ENCODE measurements at places on chromosomes 4 and X.
A peak's percentile ranks its signal among the peaks of the same experiment; 100 is the strongest.

DNA sequence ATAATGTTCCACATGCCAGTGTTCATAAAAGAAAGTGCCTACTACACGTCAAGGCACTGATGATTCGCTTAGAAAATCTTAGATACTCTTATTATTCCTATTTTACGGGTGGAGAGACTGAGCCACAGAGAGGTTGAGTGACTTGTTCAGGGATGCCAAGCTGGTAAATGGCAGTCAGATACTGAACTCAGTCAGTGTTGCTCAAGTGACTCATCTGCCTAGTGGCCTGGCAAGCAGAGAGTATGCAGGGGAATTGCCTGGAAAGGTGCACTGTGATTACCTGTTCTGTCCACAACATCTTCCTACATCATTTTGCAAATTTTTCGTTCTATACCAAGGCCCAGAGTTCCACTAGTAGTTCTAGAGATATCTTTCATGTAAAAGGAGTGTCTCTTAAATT lies 68.4 kb downstream of the RAPGEF2 start:
- DNase-seq: no peak

DNA sequence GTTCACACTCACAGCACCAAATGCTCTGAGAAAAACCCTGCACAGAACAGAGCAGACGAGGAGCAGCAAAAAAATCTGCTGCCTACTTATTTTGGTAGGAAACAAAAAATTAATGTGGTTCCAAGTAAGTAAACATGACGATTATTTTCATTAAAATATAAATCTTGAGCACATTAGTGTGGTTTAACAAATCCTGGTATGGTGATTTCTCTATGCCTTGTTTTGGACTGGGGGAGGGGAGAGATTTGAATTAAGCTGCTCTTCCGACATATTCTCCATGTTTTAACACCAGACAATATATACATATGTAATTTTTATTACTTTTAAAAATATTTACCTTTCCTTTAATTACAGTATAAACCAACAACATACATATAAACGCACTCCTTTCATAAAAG lies 1.8 kb downstream of the CAMK2D start:
- DNase-seq: no peak

DNA sequence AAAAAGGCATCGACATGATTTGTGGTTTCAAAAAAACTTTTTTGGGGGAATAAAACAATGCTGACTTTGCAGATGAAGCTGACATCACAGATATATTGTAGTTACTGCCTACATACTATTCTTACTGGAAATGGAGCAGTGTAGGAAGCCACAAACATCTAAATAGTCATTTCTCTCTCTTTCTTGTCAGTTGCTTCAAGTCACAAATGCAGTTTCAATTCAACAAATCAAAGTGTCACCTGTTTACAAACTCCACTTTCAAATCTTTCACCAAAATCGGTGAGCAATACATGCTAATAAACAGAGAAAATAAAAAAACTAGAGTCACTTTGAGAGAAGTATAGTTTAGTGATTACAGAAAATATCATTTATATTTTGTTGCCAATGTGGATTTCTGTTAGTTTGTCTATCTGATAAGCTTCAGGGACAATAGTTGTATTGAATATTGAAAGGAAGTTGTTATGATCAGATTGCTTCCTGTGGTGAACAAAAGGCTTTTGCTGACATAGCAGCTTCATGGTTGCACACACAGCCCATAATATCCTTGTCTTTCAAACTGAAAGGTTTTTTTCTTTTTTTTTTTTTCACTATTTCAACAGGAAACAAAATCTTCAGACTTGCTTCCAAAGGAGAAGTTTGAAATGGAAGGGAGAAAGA lies 49.7 kb upstream of the PTPN13 start:
- no peak for DNase-seq

GRCh38 chr4:185332575-185333464 lies 62.9 kb downstream of the LRP2BP start:
- DNase-seq: no peak

GRCh38 chrX:134782796-134783195 lies 124.5 kb upstream of the PLAC1 start:
- peak; percentile 4 for DNase-seq

- DNase-seq: peak; percentile 68
These were observed 15.1 kb downstream of the SLC2A9 start for GRCh38 chr4:10006231-10006600.

DNA sequence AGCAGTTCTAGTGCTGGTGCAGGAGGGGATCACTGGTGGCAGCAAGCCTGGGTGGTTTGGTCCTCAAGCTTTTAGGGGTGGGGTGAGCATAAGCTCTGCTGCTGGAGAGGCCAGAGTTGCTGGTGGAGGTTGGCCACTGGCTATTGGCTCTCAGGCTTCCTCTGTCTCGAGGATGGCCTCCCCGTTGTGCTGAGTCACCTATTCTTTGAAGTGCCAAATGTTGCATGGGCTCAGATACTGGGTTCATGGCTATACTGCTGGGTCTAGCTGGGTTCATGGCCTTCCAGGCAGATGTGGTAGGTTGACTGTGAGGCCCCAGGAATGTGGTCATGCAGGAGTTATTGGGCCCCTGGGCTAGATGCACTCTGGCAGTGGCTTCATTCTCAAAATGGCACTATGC lies 466.3 kb downstream of the NAF1 start:
- DNase-seq: no peak

DNA sequence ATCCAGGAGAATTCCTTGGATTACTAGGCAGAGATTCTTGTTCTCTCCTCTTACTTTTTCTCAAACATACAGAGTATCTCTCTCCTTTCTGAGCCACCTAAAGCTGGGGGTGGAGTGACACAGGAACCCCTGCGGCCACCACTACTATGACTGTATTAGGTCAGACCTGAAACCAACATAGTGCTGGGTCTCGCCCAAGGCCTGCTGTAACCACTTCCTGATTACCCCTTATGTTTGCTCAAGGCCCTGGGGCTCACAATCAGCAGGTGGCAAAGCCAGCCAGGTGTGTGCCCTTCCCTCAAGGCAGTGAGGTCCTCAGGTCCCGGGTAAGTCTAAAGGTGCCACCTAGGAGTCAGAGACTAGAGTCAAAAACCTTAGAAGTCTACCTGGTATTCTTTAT lies 166.4 kb downstream of the PARM1 start:
- no peak for DNase-seq

GRCh38 chr4:168803732-168804131 lies 206.3 kb downstream of the CBR4 start:
- DNase-seq: peak; percentile 91
